ENCODE measurements at places on chromosomes 7 and 10.

- no peak for DNase-seq
Observed at GRCh38 chr7:104209063-104209462, 1.2 kb upstream of the ORC5 start.

DNA sequence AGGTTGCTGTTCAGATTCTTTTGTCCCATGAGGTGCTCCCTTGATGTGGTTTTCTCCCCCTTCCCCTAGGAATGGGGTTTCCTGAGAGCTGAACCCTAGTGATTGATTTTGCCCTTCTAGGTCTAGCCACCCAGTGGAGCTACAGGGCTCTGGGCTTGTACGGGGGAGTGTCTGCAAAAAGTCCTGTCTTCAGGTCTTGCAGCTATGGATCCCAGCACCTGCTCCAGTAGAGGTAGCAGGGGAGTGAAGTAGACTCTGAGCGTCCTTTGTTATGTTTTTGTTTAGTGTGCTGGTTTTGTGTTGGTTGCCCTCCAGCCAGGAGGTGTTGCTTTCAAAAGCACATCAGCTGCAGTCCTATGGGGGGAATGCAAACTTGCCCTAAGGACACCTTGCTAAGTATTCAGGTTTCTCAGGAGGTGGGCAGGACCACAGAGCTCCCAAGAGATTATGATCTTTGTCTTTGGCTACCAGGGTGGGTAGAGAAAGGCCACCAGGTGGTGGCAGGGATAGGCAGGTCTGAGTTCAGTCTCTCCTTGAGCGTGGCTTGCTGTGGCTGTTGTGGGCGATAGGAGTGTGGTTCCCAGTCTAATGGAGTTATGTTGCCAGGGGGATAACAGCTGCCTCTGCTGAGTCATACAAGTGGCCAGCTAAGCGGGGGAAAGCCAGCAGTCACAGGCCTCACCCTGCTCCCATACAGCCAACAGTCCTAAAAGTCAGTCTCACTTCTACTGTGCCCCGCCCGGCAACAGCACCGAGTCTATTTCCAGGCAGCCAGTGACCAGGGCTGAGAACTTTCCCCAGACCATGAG lies 92.4 kb upstream of the JCAD start:
- DNase-seq = no peak

DNA sequence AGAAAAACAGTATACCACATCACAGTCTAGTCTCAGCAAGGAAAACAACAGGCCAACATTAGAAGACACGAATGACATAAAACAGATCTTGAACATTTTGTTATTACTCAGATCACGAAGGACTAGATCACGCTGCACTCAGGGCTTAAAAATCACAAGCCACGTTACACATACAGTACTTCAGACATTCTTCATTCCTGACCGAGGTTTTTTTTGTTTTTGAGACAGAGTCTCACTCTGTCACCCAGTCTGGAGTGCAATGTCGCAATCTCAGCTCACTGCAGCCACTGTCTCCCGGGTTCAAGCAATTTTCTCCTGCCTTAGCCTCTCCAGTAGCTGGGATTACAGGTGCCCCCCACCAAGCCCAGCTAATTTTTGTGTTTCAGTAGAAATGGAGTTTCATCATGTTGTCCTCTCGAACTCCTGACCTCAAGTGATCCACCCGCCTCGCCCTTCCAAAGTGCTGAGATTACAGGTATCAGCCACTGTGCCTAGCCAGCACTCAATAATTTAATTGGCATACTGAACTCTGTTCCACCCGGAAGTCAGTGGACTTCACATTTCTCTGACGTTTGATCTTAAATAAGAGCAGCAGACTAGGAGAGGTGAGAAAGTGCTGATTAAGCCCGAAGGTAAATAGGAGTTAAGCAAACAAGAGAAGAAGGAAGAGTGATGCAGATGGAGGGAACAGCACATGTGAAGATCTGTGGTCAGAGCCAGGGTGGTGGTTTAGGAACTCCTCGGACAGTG lies 3.5 kb downstream of the AIMP2 start:
- no peak for DNase-seq

GRCh38 chr10:96275685-96276418 lies 4.5 kb upstream of the BLNK start:
- DNase-seq = no peak

DNA sequence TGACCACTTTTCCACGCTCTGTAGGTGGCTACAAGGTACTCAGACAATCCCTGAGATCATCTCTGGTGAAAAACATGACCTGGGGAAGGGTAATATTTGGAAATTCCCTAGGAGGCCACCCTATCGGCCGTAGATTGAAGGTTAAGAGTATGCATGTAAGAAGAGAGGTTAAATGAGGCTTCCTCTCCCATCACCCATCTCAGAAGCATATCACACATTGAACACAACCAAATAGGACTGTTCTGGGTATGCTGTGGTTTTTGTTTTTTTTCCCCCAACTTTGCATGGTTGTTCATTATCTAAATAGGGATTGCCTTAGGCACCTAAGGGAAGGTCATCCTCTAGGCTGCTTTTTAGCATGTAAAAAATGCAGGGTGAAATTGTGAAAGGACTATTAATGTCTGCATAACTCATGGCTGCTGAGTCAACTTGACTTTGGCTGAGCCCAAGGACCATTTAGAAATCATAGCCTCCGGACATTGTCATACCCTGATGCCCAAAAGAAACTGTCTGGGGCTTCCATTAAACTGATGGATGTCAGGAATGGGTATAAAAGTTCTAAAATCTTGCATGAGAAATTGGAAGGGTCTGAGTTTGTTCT lies 24.7 kb upstream of the ST8SIA6 start:
- DNase-seq = no peak

Data from stimulated activated CD8-positive, alpha-beta memory T cell treated with anti-CD3 and anti-CD28 coated beads, Interleukin-7, amount 100 ng/mL, for 1 hour (primary cell).